Subcutaneous adipose tissue (tissue), 4 donors: ENCODE measurements at places on chromosomes 13 and 19. TPM values are rescaled to one million over a fixed set of nuclear protein-coding genes. Genes with fewer than 3 reads are reported as not detected.

Gene ATP7B
- total RNA-seq, result 12.1 TPM

Gene RGS9BP
- not detected for total RNA-seq

Gene LPAR2
- 0.65 TPM for total RNA-seq

Gene CCNA1
- 0.38 TPM for total RNA-seq

Gene ELAVL3
- total RNA-seq, result not detected

Gene LATS2
- total RNA-seq, result 29.1 TPM
